ENCODE measurements at places on chromosomes 6 and 20.

DNA sequence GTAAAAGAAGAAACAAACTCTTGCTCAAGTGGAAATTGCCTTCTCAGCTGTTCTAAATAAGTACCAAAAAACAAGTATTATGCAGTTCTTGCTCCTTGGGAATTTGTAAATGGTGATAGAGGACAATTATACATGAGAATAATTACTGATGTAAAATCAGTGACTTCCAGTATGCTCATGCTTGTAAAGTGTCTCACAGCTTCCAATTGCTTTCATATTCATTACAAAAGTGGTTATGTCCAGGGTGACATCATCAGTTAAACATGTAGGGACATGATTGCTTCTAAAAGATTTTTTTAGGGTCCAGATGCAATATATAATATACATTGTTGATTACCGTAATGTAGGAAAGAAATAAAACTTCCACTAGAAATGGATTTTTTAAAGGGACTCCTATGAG, 122.8 kb upstream of the B3GAT2 start:
- DNase-seq = no peak

GRCh38 chr6:25620391-25620790, 31.6 kb upstream of the SCGN start:
- no peak for DNase-seq

GRCh38 chr6:45714741-45715507, 300.7 kb downstream of the CLIC5 start:
- no peak for DNase-seq

DNA sequence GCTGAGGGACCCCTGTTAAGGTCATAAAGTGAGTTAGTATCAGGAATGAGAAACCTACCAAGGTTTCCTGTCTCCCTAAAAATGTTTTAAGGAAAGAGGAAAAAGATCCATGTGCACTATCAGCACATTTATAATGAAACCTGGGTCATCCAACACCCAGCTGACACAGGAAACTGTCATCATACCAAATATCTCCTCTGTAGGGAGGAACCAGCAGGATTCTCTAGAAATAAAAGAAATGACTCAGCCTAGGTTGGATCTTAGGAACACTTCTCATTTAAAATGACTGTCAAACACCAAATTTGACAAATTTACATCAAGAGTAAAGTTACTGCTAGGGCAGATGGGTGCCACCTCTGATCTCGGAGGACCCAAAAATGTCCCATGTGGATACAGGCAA, 21.7 kb downstream of the GFOD1 start:
- DNase-seq = no peak

DNA sequence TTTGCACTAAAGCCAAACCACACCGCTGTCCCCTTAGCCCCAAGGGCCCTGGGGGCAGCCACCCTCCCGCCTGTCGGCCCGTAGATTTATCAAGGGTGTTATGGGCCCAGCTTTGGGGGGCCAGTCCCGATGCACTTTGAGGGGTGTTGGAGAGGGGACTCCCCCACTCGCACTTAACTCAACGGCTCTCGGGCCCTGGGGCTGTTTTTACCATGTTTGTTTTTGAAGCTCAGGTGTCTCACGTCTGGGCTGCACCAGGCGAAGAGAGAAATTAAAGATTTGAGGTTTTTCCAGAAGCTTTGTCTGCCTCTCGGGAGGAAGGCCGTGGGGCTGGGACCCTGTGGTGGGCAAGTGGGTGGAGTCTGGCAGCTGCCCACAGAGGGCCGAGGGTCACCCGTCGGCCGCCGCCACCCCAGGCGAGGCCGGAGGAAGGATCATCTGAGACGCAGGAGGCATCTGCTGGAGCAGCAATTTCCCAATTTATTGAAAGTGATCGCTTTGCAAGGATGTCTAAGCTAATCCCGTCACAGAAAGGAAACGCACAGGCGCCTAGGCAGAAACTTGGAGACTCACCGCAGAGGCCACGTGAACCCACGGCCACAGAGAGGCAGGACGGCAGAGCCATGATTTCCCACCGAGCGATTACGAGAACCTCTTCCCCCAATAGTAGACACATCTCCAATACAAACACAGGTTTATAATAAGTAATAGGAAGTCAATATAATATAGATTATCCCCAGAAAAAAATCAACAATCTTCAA, 3.8 kb downstream of the SLC2A4RG start:
- DNase-seq = no peak

DNA sequence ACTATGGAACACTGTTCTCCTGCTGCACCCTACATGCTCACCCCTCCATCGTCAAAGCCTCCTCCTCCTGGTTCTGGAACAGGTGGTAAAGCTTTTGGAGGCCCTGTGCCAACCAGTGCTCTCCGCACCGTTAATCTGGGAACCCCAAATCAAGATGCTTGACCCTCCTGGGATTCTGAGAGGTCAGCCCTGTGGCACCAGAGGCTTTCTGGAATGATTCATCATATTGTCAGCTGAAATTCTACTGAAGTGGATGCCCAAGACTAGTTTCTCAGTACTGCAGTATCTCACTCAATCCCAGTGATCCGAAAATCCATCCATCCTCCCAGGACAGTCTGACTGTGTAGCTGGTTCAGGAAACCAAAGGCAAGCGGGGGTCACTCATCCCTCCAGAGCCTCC, 92.7 kb downstream of the TRERF1 start:
- DNase-seq = no peak

GRCh38 chr20:46169245-46170171, 51.4 kb downstream of the CD40 start:
- no peak for DNase-seq

DNA sequence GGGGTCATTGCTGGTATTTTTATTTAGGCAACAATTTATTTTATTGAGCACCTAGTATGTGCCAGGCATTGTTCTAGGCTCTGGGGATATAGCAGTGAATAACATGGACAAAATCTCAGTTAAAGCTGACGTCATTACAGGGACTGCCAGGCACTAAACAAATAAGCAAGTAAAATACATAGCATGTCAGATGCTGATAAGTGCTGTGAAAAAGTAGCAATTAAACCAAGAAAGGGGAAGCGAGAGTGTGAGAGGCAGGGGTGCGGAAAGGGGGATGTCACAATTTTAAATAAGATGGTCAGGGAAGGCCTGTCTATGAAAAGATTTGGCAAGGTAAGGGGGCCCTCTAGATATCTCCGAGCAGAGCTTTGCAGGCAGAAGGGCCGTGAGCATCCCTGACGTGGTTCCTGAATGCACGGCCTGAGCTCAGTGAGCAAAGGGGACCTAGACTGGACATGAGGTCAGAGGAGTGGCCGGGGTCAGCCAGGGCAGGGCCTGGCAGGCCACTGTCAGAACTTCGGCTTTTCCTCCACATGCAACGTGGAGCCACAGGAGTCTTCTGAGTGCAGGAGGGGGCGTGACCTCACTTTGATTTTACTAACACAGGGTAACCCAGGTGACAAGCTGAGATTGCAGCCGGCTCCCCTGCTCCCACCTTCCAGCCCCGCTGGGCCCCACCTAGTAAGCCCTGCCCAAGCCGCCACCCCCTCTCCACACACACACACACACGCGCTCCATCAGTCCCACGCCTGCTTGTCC, 24.2 kb upstream of the SIRPA start:
- DNase-seq = no peak

- DNase-seq = no peak
Measured at GRCh38 chr6:33339193-33339592, 21.6 kb upstream of the ZBTB22 start.

- DNase-seq = no peak
Measured at GRCh38 chr6:137799950-137800568, 67.0 kb upstream of the TNFAIP3 start.

- DNase-seq = no peak
Measured at GRCh38 chr6:104526376-104526775, 333.3 kb downstream of the HACE1 start.

DNA sequence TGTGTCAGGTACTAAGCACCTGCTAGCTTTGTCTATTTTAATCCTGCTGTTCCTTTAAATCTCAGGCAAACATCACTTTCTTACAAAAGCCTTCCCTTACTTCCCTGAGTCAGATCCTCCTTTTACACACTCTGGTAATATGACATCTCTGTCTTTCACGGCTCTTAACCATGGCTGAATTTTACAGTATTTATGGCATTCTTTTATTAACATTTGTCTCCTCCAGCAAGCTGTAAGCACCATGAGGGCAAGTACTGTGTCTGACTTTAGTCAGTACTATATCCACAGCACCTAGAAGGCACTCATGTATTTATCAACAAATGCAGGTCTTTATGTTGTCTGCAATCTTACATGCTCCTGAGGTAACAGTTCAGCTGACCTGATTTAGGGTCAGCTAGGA, 33.7 kb upstream of the HBS1L start:
- DNase-seq = no peak
